ENCODE measurements at places on chromosomes 5 and 9. TPM values are rescaled to one million over a fixed set of nuclear protein-coding genes. Genes with fewer than 3 reads are reported as not detected.

- DNase-seq: no peak
Observed at GRCh38 chr5:56566374-56567249, 248.7 kb upstream of the MAP3K1 start.

The STOML2 gene
- total RNA-seq: 150 TPM

GRCh38 chr5:88805151-88805784 lies 77.7 kb downstream of the MEF2C start:
- DNase-seq: no peak

DNA sequence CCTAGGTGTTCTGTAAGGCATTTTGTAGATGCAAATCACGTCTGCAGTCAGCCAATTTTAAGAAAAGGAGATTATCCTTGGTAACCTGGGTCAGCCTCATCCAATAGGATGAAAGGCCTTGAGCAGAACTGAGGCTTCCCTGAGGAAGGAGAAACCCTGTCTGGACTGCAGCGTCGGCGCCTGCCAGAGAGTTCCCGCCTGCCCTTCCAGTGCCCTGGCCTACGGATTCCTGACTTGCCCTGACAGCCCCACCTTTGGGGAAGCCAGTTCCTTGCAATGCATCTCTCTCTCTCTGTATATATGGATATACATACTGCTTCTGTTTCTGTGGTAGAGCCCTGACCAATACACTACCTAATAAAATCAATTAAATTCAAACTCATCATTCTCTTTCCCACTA lies 66.2 kb upstream of the RUFY1 start:
- no peak for DNase-seq

The PCDHGB4 gene
- total RNA-seq: 5.4 TPM

- no peak for DNase-seq
Observed at GRCh38 chr9:107213561-107214028, 69.5 kb upstream of the RAD23B start.

- no peak for DNase-seq
Observed at GRCh38 chr9:75876999-75877640, 13.4 kb upstream of the PCSK5 start.

The IFNK gene
- total RNA-seq: not detected

- no peak for DNase-seq
Observed at GRCh38 chr9:10678010-10678409, 65.2 kb upstream of the PTPRD start.

GRCh38 chr5:148372893-148373292 lies 10.9 kb upstream of the FBXO38 start:
- DNase-seq: no peak

The TAF11L10 gene
- not detected for total RNA-seq

The DAB2IP gene
- 54.8 TPM for total RNA-seq

DNA sequence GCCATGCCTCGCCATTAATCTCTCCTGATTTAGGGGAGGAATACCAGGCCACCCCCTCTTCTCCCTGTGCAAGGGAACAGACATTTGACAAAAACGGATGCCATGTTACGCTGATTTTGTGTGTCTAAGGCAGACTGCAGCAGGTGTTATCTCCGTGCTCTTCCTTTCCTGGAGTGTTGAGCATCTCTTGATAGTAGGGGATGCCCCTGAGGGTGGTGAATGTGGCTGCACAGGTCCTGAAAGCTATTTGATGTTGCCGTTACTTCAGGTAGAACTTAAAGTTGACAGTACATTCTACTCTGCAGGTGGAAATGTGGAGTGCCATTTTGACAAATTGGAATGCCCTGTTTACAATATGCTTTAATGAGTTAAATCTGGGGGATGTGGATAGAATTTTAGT lies 21.5 kb downstream of the TENT4A start:
- no peak for DNase-seq

The CDC25C gene
- not detected for total RNA-seq

The UGT3A1 gene
- not detected for total RNA-seq

The PCDHGA11 gene
- total RNA-seq: 5.0 TPM

DNA sequence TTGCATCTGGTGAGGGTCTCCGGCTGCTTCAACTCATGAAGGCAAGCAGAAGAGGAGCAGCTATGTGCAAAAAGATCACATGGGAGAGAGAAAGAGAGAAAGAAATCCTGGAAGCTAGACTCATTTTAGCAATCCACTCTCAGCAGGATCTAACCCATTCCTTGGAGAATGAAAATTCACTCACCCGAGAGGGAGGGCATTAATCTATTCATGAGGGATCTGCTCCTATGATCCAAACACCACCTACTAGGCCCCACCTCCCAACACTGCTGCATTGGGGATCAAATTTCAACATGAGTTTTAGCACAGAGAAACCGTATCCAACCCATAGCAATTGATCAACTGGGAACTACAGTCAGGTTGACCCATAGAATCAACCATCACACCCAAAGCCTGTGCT lies 98.1 kb upstream of the SV2C start:
- no peak for DNase-seq

GRCh38 chr9:123337971-123338370 lies 18.0 kb upstream of the CRB2 start:
- no peak for DNase-seq

DNA sequence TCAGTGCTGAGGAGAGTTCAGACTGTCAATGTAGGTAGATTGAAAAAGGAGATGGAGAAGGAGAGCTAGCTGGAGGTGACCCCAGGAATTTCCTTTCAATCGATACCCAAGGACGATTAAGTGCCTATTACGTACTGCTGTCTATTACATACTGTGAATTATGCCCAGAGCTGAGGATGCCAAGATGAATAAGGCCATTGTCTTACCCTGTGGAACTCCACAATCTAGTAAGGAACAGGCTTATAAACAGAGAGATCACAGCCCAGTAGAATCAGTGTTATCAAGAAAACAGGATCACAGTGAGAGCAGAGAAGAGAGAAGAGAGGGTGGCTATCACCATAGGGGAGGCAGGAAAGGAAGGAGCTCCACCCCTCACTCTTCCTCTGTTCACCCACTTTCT lies 54.1 kb upstream of the PDE8B start:
- DNase-seq: no peak

GRCh38 chr9:109176386-109176785 lies 9.3 kb upstream of the FRRS1L start:
- DNase-seq: no peak

The SLIT3 gene
- total RNA-seq: 8.4 TPM

DNA sequence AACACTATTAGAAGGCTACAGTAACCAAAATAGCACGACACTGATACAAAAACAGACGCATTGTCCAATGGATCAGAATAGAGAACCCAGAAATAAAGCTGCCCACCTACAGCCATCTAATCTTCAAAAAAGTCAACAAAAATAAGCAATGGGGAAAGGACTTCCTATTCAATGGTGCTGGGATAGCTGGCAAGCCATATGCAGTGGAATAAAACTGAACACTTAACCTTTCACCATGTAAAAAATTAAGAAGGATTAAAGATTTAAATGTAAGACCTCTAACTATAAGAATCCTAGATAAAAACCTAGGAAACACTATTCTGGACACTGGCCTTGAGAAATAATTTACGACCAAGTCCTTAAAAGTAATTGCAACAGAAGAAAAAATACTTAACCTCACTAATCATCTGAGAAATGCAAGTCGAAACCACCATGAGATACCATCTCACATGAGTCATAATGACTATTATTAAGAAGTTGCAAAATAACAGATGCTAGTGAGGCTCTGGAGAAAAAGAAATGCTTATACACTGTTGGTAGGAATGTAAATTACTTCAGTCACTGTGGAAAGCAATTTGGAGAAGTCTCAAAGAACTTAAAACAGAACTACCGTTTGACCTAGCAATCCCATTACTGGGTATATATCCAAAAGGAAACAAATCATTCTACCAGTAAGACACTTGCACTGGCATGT lies 203.3 kb upstream of the CDH9 start:
- DNase-seq: no peak

DNA sequence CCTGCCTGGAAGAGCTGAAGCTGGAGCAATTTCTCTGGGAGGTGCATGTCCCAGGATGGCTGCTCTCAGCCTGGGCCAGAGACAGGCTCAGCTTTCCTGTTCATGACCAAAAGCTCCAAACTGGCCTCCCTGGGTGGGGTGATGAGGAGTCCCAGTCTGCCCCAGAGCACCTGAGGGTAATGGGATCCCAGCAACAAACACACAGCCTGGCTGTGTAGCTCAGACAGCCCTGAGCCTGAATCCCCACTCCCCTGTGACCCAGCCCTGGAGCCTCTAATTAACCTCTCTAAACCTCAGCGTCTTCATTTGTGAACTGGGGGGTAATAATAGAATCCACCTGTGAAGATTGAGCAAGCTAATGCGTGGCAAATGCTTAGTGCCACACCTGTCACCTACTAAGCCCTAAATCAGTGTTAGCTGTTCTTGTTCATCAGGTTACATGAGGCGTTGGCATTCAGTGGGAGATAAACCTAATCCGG lies 67.5 kb downstream of the HSPA4 start:
- no peak for DNase-seq

DNA sequence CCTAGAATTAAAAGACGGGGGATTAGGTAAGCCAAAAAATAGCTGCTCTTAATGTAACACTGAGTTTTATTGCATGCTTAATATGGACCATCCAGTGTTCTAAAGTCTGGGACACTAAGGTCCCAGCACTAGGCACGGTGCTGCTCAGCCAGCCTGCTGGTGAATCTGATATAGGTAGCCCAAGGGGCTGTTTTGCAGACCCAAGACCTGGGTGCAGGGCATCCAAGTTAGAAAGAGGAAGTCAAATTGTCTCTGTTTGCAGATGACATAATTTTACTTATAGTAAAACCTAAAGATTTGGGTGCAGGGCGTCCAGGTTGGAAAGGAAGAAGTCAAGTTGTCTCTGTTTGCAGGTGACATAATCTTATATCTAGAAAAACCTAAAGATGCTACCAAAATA lies 17.8 kb downstream of the IFNA5 start:
- DNase-seq: no peak

DNA sequence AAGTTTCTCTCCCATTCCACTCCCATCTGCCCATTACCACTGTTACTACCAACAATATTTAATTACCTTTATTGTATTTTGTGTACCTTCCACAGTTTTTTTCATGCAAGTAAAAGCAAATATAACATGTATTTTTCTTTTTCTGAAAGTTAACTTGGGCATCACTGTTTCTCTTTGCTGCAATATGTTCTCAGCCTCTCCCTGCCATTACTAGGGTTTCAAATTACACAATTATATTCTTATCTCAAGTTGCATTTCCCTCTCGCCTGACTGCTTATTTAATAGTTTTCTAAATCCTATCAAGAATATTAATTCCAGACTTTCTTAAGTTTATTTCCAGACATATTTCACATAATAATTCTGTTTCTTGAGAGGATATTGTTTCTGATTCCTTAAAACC lies 46.9 kb upstream of the GAS1 start:
- DNase-seq: no peak

The RPL35 gene
- total RNA-seq: 676 TPM

DNA sequence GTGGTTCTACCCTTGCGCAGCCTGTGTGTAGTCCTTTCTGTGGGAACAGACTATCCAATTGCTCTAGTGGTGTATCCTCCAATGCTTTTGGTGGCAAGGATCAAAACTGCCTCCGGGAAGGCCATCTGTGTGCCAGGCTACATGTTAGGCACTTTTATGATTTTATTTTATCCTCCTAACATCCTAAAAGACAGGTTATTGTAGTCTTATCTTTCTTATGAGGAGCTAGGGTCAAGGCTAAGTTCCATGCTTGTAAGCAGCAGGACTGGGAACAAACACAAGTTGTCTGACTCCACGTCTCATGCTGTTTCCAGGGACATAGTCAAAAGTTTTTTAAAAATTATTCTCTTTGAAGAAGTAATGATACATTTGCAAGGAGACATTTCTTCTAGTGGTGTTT lies 278.7 kb upstream of the ADAMTSL1 start:
- DNase-seq: no peak

The CCIN gene
- total RNA-seq: 0.17 TPM

GRCh38 chr5:82151204-82151603 lies 127.0 kb downstream of the RPS23 start:
- no peak for DNase-seq

The BSPRY gene
- 0.37 TPM for total RNA-seq

DNA sequence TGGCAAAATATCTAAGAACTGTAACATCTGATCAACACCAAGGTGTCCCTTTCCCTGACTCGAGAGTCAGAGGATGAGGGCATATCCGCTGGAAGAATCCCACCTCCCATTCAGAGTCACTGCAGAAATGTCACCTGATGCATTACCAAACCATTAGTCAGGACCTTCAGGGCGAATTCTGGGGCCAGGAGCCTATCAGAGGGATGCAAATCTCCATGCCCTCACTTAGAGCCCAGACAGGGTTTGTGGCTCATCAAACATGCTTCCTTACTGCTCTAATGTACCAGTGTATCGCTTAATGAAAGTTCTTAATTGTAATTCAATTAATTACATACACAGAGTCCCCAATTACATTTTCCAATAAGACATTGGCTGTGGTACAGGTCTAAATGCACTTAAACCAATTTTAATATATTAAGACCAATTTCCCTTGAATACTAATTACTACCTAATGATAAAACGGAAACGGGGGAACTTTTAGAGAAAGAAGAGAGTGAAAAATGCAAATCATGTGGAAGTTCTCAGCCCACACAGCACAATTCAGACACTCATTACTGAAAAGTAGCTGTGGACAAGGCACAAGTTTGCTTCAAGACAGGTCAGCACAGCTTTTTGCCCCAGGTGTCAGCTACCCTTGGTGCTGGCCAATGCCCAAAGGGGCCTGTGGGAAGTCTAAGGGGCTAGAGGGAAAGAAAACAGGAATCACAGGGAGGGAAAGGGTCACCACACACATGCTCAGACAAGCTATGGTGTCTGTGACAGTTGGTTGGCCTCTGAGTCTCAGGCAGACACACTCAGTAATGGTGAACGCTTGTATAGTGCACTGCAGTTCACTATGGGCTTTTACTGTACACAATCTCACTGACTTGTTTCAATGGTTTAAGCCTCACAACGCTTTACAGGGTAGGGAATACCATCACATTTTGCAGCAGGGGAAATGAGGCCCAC lies 211.6 kb downstream of the MAPKAP1 start:
- DNase-seq: no peak

The CFAP157 gene
- total RNA-seq: not detected

The INSL4 gene
- total RNA-seq: not detected

DNA sequence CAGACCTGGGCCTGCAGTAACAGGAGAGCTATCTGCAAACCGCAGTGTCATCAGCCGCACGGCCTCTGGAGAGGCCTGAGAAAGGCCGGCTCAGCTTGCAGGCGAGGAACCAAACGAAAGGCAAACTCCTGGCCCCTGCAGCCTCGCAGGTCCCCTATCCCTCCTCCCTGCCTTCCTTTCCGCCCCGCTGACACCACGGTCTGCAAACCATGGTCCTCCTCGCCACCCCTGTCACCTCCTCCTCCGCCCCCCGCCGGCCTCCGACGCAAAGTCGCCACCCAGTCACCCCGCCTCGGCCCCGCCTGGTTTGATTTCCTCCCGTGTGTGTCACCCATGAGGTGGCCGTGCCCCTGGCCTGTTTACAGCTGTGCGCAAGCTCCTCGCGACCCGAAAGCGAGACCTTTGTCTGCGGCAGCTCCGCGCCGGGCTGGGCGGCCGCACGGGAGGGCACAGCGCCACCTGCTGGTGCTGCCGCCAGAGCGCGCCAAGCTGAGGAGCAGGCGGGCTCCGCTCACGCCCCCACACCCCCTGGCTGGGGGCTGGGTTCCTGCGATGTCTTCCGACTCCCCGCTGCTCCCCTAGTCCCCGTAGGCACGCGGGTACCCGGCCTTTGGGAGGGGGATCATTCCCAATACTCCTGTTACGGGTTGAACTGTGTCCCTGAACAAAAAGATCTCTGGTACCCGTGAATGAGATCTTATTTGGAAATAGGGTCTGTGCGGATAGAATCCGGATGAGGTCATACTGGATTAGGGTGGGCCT lies 19.4 kb downstream of the GBGT1 start:
- peak; percentile 82 for DNase-seq

The TNFSF15 gene
- total RNA-seq: not detected

- DNase-seq: no peak
Observed at GRCh38 chr5:167923396-167923795, 368.0 kb upstream of the WWC1 start.

The SPINK7 gene
- total RNA-seq: not detected

GRCh38 chr9:134553061-134553891 lies 88.3 kb upstream of the COL5A1 start:
- peak; percentile 40 for DNase-seq

Data from left ventricle myocardium superior (tissue), 1 donor.